ENCODE measurements at places on chromosomes 13 and 19.

- DNase-seq = no peak
These were observed 245.0 kb upstream of the SERP2 start for GRCh38 chr13:44128552-44129001.

- no peak for DNase-seq
These were observed 20.3 kb downstream of the SPATA13 start for GRCh38 chr13:24180750-24181377.

GRCh38 chr13:110107568-110108347 lies 199.2 kb downstream of the COL4A1 start:
- peak; percentile 65 for DNase-seq

- DNase-seq = no peak
These were observed 4.0 kb upstream of the NKPD1 start for GRCh38 chr19:45164577-45165335.

DNA sequence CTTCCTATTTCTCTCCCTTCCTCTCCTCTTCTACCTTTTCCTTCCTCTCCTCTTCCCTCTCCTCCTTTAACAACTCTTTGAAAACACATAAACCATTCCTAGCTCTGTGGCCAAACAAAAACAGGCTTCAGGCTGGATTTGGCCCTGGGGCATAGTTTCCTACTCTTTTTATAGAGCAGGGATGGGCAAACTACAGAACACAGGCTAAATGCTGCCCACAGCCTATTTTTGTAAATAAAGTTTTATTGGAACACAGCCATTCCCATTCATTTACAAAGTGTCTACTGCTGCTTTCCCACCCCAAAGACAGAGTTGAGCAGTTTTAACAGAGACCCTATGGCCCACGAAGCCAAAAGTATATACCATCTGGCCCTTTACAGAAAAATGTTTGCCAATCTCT lies 35.4 kb downstream of the LHFPL6 start:
- DNase-seq = no peak

- DNase-seq = no peak
These were observed 3.0 kb downstream of the PGLYRP2 start for GRCh38 chr19:15476325-15476724.

GRCh38 chr13:98781045-98781444 lies 28.6 kb upstream of the SLC15A1 start:
- no peak for DNase-seq
